ENCODE measurements at places on chromosomes 7 and 10.

DNA sequence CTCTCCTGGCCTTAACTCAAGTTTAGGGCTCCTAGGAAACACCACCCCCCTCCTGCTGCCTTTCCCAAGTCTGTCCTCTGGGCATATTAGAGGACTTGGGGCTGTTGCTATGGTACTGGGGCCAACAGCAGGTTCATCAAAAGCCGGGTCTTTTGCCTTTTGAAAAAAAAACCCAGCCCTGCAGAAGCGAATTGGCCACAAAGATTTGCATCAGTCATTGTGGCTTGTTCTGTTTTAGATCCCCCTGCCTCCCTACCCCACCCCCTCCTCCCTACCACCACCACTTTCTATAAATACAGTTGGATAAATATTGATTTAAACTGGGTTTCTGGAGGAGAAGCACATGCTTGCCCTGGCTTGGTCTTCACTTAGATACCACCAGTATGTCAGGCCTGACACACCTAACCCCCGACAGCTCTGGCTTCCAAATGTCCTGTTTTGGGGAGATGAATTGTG is 7.0 kb downstream of the MXI1 start:
- no peak for DNase-seq

GRCh38 chr7:16652888-16653287 is 6.9 kb downstream of the BZW2 start:
- no peak for DNase-seq

DNA sequence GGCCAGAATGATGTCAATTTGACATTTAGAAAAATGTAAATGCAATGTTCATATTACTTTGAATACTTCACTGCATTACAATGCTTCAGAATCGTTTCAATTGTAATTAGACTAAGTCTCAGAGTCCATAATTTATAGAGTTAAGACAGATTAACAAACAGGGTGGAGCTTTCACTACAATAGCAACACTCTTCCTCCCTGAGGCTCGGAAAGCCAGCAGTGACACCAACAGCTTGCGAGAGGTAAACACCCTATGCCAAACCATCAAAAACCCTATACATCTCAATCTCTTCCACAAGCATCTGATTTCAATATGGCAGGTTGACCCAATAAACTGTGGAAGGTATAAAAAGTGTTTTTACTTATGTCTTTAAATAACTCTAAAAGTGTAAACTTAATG is 72.2 kb downstream of the DOCK4 start:
- DNase-seq, result no peak

DNA sequence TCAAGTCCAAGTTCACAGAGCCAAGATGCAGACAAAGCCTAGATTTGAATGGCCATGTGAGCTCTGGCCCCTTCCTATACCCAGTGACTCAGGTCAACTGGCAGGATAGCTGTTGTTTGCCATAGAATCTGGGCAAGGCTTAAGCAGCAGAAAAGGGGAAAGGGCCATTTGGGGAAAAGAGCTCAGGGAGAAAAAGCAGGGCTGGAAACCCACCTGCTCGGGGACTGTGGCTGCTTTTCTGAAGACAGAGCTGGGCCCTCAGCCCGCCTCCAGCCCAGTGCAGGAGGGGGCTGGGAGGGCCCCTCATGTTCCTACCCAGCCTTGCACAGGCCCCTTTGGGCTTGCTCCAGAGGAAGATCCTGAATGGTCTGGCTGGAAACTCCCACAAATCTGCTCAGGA is 32.6 kb upstream of the HABP2 start:
- no peak for DNase-seq

DNA sequence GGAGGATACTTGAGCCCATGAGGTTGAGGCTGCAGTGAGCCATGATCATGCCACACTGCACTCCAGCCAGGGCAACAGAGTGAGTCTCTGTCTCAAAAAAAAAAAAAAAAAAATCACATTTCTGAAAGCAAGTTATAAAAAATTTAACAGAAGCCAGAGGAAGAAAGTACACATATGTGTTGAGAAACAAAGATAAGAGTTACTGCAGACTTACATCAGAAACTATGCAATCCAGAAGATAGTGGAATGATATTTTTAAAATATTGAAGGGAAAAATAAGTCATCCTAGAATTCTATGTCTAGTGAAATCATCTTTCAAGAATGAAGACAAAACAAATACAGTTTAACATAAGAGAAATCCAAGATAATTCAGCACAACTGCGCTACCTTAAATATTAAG is 46.9 kb downstream of the ZNF518A start:
- no peak for DNase-seq
